ENCODE measurements at places on chromosomes 1 and 21. TPM values are rescaled to one million over a fixed set of nuclear protein-coding genes. Genes with fewer than 3 reads are reported as not detected.

DNA sequence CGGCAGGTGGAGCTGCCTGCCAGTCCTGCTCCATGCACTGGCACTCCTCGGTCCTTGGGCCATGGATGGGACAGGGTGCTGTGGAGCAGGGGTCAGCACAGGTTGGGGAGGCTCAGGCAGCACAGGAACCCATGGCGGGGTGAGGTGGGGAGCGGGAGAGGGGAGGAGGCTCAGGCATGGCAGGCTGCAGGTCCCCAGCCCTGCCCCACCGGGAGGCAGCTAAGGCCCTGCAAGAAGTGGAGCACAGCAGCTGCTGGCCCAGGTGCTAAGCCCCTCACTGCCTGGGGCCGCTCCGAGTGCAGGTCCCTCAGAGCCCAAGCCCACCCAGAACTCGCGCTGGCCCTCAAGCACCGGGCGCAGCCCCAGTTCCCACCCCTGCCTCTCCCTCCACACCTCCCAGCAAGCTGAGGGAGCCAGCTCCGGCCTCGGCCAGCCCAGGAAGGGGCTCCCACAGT is 691 bp upstream of the GBP5 start:
- H3K4me1 ChIP-seq, result no peaks in the 10 kb centered on the region
- H3K36me3 ChIP-seq, result no peaks in the 10 kb centered on the region
- H3K27ac ChIP-seq, result no peak overlapping the region
- DNase-seq, result no peak
- H3K4me3 ChIP-seq, result no peak overlapping the region
- no peaks in the 10 kb centered on the region for H3K27me3 ChIP-seq

DNA sequence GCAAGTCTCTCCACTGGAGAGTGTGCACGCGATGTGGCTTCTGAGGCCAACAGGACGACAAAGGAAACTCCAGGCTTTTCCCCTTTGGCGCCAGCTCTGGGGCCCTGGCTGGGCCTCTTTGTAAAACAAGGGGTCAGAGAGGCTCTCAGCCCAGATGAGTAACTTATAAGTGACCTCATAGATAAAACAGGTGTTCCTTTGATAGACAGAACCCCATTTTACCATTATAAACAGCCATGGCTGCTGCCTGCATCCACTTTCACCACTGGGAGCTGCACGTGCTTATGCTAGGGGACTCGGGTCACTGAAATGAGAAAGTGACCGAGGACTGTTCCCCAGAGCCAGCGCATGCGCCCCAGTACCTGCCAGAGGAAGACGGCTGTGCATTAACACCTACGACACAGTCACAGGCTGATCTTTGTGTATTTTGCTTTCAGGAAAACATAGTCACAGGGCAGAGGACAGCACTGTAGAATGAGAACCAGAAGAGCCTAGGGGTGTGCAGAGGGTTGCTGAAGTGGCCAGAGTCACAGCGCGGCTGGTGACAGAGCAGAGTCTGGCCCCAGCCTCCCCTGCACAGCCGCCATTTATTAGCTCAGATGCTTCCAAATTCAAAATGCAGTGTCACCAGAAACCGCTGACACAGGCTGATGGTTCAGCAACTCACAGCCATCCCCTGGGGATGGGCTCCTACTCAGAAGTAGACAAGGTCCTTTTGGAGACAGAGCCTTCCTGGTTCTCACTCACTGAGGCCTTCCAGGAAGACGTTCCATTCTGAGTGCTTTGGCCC is 12.7 kb downstream of the RNF207 start:
- no peaks in the 10 kb centered on the region for H3K27me3 ChIP-seq
- H3K36me3 ChIP-seq, result peaks cover 9% of the 10 kb centered on the region
- peak; percentile 49 for DNase-seq
- no peak overlapping the region for H3K4me3 ChIP-seq

DNA sequence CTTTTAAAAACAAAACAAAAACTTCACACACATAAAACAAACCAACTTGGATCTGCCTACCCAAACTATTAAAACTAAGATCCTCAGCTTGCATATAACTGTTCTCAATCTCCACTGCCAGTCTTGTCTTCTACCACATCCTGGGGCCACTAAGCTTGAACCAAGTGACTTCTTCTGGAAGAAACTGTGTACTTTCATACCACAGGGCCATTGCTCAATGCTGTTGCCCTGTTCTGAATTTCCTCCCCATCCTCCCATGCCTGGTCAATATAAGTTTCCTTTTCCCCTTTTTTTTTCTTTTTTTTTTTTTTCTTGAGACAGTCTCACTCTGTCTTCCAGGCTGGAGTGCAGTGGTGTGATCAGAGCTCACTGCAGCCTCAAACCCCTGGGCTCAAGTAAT is 109.9 kb downstream of the KIAA0319L start:
- DNase-seq, result no peak
- H3K4me1 ChIP-seq, result peaks cover 31% of the 10 kb centered on the region
- peaks cover 38% of the 10 kb centered on the region for H3K36me3 ChIP-seq
- no peaks in the 10 kb centered on the region for H3K27me3 ChIP-seq

DNA sequence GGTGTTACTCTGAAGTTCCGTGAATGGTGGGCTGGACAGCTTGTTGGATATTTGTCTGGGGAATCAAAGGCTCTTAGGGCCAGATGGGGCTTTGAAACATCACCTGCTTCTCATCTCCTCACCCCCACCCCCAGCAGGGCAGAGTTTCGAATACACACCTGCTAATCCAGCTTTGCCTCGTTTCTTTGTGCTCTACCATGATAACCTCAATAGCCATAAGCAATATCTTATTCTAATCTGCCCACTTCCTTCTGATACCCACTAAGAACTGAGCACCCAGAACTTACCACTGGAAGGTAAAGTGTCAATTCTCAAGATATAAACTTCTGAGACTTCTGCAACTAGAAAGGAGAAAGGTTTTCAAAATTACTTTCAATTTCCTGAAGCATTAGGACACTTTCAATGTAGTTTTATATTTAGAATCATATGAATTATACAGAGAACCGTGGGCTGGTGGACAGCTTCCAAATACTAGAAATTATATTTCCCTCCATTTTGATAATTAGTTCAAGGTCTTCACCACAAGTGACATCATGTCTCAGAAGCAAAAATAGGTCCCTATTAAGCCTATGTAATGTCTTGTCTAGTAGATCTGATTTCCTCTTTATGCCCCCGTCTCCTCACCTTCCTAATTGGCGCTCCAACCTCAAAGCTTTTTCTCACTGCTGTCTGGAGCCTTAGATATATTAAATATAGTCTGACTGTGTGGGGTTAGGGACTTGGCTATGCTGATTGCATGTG is 64.4 kb upstream of the NEK2 start:
- no peaks in the 10 kb centered on the region for H3K36me3 ChIP-seq
- H3K27me3 ChIP-seq, result no peaks in the 10 kb centered on the region
- peaks cover 18% of the 10 kb centered on the region for H3K4me1 ChIP-seq
- DNase-seq, result no peak

DNA sequence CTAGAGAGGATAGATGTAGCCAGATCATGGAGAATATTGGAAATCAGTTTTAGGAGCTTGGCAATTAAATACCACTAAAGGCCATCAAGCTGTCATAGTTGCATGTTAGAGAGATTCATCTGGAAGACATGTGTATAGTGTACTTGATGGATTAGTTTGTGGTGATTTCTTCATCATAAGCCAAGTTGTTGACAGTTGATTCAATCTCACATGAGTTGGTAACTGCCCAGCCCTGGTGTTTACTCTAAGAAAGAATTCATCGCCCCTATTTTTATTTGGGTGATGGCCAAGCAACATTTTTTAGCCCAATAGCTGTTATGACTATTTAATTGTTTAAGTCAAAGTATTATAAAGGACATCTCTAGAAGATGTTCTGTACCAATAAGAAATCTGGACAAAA is 737.6 kb downstream of the PLA2G4A start:
- H3K4me1 ChIP-seq, result no peaks in the 10 kb centered on the region
- no peaks in the 10 kb centered on the region for H3K27me3 ChIP-seq
- no peak overlapping the region for H3K27ac ChIP-seq
- no peaks in the 10 kb centered on the region for H3K36me3 ChIP-seq
- H3K4me3 ChIP-seq, result no peak overlapping the region

DNA sequence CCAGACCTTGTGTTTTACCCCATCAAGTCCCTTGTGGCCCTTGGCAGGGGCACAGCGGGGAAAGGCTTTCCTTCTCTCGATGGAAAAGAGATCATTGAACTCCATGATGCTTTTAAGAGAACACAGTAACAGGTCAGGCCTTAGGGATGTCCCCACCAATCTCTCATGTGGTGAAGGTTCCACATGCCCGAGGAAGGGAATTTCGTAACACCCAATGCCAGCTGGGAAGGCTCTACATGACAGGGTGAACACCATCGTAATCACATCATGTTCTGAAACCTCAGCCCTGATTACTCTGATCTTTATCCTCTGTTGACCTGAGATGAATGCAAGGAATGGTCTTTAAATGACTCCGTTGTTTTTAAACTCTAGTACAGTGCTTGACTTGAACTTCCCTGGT is 105.5 kb upstream of the SPAG17 start:
- H3K27me3 ChIP-seq, result no peaks in the 10 kb centered on the region
- H3K4me1 ChIP-seq, result peaks cover 2% of the 10 kb centered on the region
- no peak overlapping the region for H3K27ac ChIP-seq
- DNase-seq, result no peak

DNA sequence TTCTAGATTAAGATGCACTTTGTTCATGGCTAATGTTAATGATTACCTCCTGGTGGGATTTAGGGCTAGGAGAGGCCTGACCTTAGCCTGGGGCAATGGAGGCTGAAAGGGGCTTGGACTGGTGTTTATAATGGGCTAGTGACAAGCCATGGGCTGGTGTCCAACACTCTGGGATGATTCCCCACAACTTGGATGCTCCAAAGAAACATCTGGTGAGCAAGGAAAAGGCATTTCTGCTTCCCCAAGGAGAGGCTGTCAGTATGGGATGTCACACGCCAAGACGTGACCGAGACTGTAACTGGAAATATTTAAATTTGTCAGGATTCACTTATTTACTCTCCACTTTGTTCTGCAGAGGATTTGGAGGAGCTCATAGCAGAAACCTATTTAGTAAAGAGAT is 45.2 kb downstream of the PTPRU start:
- no peaks in the 10 kb centered on the region for H3K27me3 ChIP-seq
- DNase-seq, result no peak
- no peak overlapping the region for H3K4me3 ChIP-seq
- no peaks in the 10 kb centered on the region for H3K36me3 ChIP-seq

DNA sequence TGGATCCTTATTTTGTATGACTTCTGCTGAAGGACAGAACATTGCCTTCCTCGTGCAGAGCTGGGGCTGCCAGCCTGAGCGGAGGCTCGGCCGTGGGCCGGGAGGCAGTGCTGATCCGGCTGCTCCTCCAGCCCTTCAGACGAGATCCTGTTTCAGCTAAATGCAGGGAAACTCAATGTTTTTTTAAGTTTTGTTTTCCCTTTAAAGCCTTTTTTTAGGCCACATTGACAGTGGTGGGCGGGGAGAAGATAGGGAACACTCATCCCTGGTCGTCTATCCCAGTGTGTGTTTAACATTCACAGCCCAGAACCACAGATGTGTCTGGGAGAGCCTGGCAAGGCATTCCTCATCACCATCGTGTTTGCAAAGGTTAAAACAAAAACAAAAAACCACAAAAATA is 27.5 kb upstream of the KDM4A start:
- H3K4me3 ChIP-seq, result no peak overlapping the region
- H3K4me1 ChIP-seq, result peaks cover 4% of the 10 kb centered on the region
- peak; percentile 98 for DNase-seq

- no peak overlapping the region for H3K4me3 ChIP-seq
- H3K4me1 ChIP-seq, result no peaks in the 10 kb centered on the region
- DNase-seq, result no peak
- H3K36me3 ChIP-seq, result no peaks in the 10 kb centered on the region
Measured at GRCh38 chr21:27083144-27083543, 116.3 kb upstream of the ADAMTS5 start.

DNA sequence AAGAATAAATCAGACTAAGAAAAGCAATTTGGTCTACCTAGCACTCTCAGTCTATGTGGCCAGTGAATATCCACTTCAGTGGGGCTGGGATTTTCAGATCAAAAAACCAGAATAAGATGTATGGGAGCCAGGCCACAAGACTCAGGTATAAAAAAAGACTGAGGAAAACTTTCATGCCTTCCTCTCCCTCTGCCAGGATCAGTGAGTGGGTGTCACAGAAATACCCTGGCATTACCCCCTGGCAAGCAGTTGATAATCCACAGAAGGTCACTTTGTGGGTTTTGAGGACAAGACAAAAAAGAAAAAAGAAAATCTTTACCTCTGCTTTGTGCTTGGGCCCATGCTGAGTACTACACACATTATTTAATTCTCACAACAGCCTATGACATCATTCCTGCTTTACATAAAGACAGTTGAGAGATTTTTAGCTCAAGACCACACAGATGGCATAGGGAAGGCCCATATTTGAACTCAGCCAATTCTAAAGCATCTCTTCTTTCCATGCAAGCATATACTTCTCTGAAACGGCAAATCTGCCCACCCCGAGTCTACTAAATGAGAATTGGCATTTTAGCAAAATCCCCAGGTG is 57.6 kb downstream of the DESI2 start:
- no peak overlapping the region for H3K27ac ChIP-seq
- H3K4me3 ChIP-seq, result no peak overlapping the region
- H3K4me1 ChIP-seq, result no peaks in the 10 kb centered on the region
- H3K27me3 ChIP-seq, result no peaks in the 10 kb centered on the region
- H3K36me3 ChIP-seq, result peaks cover 8% of the 10 kb centered on the region

DNA sequence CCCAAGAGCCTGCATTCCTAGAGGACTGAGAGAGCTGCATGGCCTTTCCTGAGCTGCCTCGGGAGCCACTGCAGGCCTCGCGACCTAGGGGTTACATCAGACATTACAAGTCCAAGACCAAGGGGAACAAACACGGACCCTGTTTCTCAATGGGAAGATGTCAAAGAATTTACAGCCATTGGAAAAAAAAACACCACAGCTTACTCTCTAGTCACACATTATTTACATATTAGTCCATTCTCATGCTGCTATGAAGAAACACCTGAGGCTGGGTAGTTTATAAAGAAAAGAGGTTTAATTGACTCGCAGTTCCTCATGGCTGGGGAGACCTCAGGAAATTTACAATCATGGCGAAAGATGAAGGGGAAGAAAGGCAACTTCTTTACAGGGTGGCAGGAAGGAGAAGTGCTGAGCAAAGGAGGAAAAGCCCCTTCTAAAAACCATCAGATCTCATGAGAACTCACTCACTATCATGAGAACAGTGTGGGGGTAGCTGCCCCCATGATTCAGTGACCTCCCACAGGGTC is 8.4 kb upstream of the PRMT2 start:
- DNase-seq, result no peak
- H3K4me1 ChIP-seq, result no peaks in the 10 kb centered on the region

GRCh38 chr1:180515857-180516388 is 13.5 kb upstream of the ACBD6 start:
- H3K4me3 ChIP-seq, result no peak overlapping the region
- no peaks in the 10 kb centered on the region for H3K27me3 ChIP-seq
- H3K27ac ChIP-seq, result peak overlapping the region; percentile 58
- peak; percentile 94 for DNase-seq
- peaks cover 10% of the 10 kb centered on the region for H3K4me1 ChIP-seq

- DNase-seq, result no peak
- no peaks in the 10 kb centered on the region for H3K36me3 ChIP-seq
- peaks cover 3% of the 10 kb centered on the region for H3K27me3 ChIP-seq
- H3K4me3 ChIP-seq, result no peak overlapping the region
Measured at GRCh38 chr1:116785006-116785405, 30.8 kb downstream of the CD2 start.

GRCh38 chr1:184965944-184966860 is 8.1 kb downstream of the NIBAN1 start:
- peak; percentile 72 for DNase-seq
- no peaks in the 10 kb centered on the region for H3K36me3 ChIP-seq
- H3K27me3 ChIP-seq, result no peaks in the 10 kb centered on the region
- peaks cover 9% of the 10 kb centered on the region for H3K4me1 ChIP-seq
- H3K4me3 ChIP-seq, result no peak overlapping the region

Gene S100A7
- not detected for total RNA-seq

Gene KIF26B
- total RNA-seq, result 22.1 TPM

Gene PAQR6
- total RNA-seq, result 0.36 TPM

Gene GBP6
- total RNA-seq, result not detected

Gene KCNQ4
- total RNA-seq, result not detected

Gene SIK1
- total RNA-seq, result 3.3 TPM

Gene GBP3
- total RNA-seq, result 39.1 TPM

Gene PPP1R8
- 34.2 TPM for total RNA-seq

Gene CD1D
- under 0.01 TPM for total RNA-seq
